ENCODE measurements at places on chromosomes 1 and 21. TPM values are rescaled to one million over a fixed set of nuclear protein-coding genes. Genes with fewer than 3 reads are reported as not detected.

- DNase-seq = no peak
These were observed 75.2 kb upstream of the B3GALT5 start for GRCh38 chr21:39537571-39537970.

DNA sequence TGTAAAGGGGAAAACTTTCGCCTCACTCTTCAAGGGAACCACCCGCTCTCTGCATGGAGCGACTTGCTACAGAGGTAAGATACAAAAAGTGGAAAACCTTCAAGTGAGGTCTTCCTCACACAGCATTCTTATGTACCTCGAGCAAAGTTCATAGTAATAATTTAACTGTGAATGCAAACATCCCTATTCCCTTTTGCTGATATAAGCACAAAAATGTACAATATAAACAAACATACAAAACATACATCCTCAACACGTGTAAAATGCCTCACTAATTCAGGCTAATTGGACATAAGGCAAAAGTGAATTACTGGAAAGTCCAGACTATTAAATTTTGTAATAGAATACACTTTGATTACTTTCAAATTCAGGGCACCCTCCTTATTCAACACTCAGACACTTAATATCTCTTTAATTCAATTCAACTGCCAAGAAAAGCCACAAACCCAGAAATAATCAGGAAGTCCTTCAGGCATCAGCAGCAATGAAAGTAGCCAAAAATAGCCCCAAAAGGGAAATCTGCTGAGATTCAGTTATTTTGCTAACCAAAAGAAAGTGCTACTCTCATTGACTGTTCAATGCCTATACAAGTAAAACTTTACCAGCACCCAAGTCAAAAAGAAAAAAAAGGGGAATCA is 15.2 kb upstream of the LMX1A start:
- no peak for DNase-seq

DNA sequence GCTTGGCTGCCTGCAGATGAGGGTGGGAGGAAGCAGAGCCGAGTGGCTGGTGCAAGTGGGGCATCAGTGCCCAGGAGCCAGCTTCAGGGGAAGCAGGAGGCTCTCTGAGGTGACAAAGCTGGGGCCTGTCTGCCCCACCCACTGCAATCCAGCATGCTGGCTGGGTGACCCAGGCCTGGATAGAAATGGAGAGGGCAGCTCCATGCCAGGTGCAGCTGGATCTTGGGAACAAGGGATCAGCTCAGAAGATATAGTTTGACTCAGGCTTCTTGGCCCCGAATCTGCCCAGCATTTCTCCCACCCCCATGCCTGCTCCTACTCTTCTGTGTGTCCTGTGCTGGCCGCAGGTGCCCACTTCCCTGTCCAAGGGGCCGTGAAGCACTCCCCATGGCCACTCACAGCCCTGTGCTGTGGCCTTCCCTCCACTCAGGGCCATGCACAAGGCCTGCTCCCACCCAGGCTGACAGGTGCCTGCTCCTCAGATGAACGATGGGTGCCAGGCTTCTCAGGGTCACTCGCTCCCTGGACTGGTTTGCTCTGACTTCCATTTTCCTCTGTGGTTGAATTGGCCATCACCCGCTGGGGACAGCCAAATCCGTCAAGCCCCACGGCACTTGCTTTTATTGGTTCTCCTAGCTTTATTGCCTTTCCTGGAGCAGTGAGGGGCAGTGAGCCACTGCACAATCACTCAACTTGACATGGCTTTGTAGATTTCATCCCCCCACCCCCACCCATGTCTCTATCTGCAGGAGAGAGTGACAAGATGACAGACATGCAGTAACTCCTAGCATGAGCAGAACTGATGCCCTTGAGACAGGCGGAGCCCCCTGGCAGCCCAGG is 174.8 kb upstream of the VAMP3 start:
- DNase-seq = no peak

DNA sequence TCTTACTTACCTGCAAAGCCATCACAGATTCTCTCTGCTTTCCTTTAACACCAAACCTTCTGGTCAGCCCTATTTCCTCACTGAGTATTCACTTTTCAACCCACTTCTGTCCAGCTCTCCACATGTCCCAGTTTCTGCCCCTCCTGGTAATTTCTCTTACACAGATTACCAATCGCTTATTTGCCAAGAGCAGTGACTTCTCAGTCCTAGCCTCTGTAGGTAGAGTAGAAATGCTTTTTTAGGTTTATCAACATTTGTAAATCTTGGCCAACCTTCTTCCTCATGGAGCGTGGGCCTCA is 33.6 kb upstream of the LRRC8C start:
- no peak for DNase-seq

- DNase-seq = no peak
These were observed 63.9 kb downstream of the INAVA start for GRCh38 chr1:200958597-200958996.

The SF3B4 gene
- 12.9 TPM for total RNA-seq

DNA sequence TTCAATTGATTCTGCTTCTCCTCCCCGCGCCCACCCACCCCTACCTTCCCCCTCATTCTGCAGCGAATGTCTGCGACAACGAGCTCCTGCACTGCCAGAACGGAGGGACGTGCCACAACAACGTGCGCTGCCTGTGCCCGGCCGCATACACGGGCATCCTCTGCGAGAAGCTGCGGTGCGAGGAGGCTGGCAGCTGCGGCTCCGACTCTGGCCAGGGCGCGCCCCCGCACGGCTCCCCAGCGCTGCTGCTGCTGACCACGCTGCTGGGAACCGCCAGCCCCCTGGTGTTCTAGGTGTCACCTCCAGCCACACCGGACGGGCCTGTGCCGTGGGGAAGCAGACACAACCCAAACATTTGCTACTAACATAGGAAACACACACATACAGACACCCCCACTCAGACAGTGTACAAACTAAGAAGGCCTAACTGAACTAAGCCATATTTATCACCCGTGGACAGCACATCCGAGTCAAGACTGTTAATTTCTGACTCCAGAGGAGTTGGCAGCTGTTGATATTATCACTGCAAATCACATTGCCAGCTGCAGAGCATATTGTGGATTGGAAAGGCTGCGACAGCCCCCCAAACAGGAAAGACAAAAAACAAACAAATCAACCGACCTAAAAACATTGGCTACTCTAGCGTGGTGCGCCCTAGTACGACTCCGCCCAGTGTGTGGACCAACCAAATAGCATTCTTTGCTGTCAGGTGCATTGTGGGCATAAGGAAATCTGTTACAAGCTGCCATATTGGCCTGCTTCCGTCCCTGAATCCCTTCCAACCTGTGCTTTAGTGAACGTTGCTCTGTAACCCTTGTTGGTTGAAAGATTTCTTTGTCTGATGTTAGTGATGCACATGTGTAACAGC is 339.9 kb downstream of the NTNG1 start:
- peak; percentile 17 for DNase-seq

- no peak for DNase-seq
These were observed 324.3 kb upstream of the POU3F1 start for GRCh38 chr1:38370716-38371504.

DNA sequence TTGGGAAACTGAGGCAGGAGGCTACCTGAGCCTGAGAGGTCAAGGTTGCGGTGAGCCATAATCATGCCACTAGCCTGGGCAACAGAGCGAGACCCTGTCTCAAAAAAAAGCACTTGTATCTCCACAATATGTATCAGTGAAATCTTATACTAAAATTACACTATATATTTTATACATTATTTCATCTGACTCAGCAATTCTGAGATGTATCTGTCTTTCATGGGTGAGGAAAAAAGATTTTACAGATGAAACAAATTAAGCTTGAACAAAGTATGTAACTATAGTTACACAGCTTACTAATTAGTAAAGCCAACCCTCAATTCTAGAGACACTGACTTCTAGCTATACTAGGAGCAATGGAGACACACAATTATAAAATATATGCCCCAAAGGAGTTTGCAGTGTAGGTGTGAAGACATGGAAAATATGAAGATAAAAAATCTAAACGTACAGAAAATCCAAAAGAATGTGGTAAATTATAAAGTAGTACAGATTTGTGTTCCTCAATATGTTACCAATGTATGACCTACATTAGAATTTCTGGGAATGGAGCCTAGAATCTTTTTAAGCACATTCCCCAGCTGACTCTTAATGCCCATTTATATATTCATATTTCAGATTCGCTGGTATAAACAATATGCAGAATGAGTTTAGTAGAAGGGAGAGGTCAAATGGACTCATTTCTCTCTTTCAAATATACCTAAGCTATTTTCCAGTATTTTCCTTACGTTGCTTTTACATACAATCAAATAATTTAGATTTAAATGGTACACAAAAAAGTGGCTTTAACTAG is 14.6 kb downstream of the GTF2B start:
- DNase-seq = no peak

The NR1I3 gene
- not detected for total RNA-seq

DNA sequence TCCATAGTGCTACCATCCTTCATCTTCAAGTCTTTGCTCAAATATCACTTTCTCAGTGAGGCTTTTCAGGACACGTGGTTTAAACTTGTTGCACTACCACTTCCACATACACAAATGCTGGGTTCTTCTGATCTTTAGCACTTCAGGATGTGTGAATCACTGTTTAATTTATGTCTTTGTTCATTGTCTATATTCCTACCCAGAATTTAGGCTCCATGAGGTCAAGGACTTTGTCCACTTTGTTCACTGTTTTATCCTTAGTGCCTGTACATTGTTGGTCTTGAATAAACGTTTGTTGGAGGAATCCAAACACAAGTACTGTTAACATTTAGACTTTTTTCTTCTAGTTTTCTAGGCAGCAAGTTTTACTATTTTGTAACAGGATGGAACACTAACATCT is 42.6 kb upstream of the RALGPS2 start:
- no peak for DNase-seq

The PLA2G5 gene
- total RNA-seq = not detected

- DNase-seq = no peak
These were observed 37.9 kb upstream of the CCDC27 start for GRCh38 chr1:3714284-3714741.

The ADCY10 gene
- total RNA-seq = under 0.01 TPM

The DMRTA2 gene
- not detected for total RNA-seq

DNA sequence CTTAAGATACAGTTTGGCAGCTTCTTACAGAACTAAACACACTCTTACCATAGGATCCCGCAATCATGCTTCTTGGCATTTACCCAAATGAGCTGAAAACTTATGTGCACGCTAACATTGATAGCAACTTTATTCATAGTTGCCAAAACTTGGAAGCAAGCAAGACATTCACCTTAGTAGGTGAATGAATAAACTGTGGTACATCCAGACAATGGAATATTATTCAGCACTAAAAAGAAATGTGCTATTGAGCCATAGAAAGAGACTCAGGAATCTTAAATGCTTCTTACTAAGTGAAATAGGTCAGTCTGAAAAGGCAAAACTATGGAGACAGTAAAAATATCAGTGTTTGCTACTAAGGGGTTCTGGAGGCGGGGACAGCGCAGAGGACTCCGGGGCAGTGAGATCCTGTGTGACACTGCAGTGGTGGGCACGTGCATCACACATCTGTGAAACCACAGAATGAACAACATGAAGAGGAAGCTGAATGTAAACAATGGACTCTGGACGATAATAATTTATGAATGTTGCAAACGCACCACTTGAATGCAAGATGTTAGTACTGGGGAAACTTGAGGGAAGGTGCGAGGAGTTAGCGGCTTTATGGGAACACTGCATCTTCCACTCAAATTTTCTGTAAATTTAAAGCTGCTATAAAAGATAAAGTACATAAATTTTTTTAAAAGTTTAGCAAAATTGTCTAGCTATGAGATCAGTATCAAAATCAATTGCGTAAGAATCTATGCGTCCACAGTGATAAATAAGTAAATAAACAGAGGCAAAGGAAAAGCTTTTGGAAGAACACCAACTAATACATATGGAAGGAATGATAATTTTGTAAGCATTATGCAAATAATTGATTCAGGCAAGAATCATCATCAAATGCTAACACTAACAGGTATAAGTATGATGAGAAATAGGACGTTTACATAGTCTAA is 15.4 kb upstream of the SPATC1L start:
- no peak for DNase-seq

The TTC39A gene
- total RNA-seq = 0.54 TPM

- no peak for DNase-seq
These were observed 280.8 kb downstream of the SPATA17 start for GRCh38 chr1:217911908-217912307.

The CDK18 gene
- total RNA-seq = 8.6 TPM

DNA sequence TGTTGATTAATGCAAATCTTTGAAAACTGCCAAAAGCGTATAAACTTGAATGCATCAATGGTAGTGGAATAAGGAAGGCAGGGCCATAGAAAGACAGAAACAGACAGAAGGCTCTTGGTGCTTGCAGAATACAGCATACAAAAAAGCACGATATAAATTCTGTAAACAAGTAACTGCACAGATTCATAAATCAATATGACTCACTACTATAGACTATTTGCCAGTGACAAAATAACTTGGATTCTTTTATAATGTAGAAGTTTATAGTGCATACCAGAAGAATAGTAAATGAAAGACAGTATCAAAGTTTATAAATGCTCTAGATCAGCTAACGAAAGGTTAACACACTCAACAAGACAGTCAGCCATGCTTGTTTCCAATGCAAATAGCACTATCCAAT is 349.6 kb downstream of the PTBP2 start:
- DNase-seq = no peak

DNA sequence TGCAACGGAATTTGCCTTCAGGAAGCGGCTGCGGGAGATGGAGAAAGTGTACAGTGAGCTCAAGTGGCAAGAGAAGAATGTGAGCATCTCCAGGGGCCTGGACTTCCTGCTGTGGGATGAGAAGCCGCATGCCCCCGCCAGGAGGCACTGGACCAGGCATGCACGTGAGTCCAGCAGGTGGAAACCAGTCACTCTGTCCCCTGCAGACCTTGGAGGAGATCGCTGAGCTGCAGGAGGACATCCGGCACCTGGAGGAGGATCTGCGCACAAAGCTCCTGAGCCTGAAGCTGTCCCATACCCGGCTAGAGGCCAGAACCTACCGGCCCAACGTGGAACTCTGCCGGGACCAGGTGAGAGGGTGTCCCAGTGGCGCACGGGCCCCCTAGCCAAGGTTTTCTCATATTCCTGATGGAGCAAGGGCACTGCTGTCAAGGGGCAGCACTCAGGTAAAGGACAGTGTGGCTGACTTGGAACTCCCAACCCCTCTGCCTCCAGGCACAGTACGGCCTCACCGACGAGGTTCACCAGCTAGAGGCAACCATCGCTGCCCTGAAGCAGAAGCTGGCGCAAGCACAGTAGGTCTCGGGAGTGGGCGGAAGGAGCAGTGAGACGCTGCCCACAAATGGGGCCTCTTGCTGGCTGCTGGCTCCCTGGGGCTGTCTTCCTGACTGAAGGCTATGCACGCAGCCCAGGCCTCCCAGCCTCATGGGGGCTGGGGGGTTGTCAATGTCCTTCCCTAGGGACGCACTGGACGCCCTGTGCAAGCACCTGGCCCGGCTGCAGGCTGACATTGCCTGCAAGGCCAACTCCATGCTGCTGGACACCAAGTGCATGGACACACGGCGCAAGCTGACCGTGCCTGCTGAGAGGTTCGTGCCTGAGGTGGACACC is 1.2 kb upstream of the ADPRS start:
- DNase-seq = no peak

The TSSK3 gene
- 0.27 TPM for total RNA-seq

- DNase-seq = no peak
These were observed 115.5 kb upstream of the VAV3 start for GRCh38 chr1:108080448-108080847.

The AMY1C gene
- total RNA-seq = not detected
